H9 (cell line): ENCODE measurements at places on chromosomes 3 and 15. TPM values are rescaled to one million over a fixed set of nuclear protein-coding genes. Genes with fewer than 3 reads are reported as not detected.

THPO gene
- 0.64 and 0.85 TPM in 2 replicates for total RNA-seq

DNA sequence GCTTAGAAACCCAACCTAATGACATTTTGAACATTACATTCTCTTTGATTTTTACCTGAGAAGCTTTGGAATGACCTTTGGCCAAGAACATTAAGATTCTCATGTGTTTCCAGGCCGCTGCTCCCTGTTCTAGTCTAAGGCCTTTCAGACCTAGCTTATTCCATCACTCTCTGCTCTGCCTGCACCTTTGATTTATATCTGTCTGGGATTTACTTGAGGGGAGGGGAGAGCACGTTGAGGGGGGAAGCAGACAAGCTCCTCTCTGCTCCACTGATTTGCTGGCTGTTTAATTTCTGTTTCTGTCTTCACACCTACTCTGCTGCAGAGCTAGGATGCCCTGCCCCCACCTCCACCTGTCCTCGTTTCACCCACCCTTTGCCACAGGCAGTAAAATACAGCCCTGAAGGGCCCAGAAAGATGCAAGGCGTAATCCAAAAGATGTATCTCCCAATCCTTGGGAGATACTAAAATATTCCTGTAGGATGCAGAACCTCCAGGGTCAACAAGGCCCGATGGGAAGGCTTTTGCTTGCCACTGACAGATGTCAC is 429.8 kb downstream of the EPHB1 start:
- no peak for DNase-seq
- no peak overlapping the region for H3K4me3 ChIP-seq
- H3K27ac ChIP-seq, result no peak overlapping the region
- H3K36me3 ChIP-seq, result 0 out of 2 replicates have a peak, but pooled peaks cover 3% of the 10 kb centered on the region

DNA sequence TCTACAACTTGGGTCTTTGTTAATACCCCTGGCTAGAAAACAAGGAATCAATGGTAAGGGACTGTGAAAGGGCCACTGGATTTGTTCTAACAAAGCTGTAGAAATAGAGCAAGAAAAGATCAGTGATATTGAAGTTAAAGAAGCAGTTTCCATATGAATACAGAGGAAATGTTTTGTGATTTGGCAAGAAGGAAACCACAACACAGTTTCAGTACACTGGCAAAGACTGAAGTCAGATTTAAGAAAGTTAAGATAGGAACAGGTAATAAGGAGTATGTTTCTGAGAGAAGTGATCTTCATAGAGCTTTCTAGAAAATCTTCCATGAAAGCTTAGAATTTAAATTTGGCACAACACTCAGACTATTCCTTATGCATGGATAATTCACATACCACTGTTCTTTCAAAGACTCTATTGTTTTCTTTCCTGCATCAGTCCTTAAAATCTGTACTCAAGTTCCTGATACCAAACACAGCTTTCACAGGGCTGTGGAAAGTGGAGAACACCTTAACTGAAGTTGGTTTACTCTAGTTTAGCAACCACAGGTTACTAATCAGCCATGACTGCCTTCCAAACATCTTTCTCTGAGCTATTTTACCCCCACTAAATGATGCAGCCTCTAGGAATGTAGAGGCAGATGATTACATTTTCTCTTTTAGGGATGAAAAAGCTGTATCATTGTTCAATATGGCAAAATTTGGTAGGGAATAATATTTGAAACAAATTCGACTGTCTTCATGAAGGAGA is 32.4 kb upstream of the ALCAM start:
- no peak overlapping the region for H3K4me3 ChIP-seq
- peaks cover 13% of the 10 kb centered on the region for H3K36me3 ChIP-seq
- DNase-seq, result no peak

DNA sequence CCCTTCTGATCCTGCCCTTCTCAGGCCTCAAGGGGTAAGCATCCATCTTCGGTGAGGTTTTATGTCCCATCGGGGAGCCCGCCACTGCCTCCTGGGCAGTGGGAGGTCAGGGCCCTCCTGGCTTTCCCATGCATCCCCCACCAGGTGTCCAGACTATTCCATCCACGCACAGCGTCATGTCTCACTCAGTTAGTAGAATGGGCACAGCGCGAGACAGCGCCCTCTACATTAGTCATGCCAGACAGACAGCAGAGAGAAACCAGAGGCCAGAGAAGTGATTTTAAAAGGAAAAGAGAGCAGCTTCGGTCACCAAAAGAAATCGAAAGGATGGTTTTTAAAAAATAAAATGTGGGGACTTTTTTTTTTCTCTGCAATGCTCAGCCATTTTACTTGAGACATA is 49.8 kb downstream of the ZDHHC3 start:
- no peaks in the 10 kb centered on the region for H3K27me3 ChIP-seq
- peaks cover 46% of the 10 kb centered on the region for H3K36me3 ChIP-seq
- no peak overlapping the region for H3K4me3 ChIP-seq
- H3K4me1 ChIP-seq, result no peaks in the 10 kb centered on the region
